ENCODE measurements at places on chromosomes 5 and 9.

DNA sequence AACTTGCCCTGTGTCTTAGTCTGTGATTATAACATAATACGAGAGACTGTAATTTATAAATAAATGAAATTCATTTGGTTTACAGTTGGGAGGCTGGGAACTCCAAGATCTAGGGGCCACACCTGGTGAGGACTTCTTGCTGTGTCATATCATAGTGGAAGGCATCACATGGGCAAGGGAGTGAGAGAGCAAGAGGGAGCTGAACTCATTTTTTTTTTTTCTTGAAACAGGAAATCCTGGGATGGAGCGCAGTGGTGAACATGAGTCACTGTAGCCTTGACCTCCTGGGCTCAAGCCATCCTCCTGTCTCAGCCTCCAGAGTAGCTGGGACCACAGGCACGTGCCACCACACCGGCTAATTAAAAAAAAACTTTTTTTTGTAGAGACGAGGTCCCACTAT lies 7.2 kb downstream of the MLANA start:
- no peak for DNase-seq

- no peak for DNase-seq
Observed at GRCh38 chr5:96022971-96023370, 61.3 kb upstream of the ELL2 start.

DNA sequence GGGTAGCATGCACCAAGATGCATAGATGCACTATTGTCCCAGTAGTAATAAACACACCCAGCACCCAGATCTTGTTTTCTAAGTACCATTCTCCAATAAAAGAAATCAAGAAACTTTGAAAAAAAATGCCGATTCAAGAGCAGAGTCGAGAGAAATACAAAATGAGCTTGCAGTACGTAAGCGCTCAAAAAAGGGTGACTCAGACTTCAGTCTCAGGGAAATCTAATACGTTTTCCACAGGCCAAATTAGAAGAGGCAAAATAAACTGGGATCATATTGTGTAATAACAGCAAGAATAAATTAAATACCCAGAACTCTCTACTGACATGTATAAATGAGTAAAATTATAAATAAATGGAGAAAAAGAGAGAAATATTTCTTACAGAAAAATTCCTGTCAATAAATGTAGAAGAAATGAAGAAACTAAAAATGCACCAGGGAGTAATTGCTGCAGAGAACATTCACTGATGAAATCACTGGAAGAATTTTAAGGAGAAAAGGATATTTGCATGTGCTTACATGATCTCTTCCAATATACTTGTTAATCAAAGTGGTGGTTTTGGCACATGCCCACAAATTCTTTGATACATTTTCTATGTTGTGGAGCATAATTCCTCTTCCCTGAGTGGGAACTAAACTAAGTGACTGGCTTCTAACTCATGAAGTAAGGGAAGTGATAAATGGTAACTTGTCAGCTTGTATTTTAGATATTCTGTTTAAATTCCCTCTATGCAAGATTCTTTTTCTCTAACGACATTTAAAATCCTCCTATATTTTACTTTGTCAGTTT lies 567.6 kb upstream of the ADAMTS16 start:
- DNase-seq: no peak

- no peak for DNase-seq
Observed at GRCh38 chr5:9537223-9538141, 8.4 kb downstream of the SEMA5A start.

DNA sequence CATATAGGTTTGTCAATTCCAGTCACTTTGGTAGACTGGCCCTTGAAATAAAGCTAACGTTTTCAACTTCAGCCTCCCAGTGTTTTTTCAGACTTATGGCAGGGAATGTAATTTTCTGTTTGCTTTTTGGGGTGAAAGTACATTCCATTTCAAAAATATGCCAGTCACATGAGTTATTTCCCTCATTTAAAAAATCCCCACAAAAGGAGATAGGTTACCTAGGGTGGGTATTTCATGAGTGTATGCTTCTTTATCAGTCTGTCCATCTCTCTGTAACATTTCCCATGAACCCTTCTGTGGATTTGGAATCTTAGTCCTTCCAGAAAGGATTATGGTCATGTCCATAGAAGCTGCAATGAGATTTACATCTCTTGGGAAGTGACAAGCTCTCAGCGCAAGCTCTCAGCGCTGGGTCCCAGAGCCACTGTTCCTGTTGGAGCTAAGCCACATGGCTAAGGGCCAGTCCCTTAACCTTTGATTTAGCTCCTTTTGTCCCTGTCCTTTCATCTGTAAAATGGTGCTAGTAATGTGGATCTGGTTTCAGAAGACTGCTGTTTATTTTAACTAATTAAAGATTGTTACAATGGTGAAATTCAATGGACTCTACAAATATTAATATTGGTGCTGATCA lies 294.9 kb downstream of the NR3C1 start:
- DNase-seq: no peak

GRCh38 chr5:89520771-89521170 lies 637.8 kb upstream of the MEF2C start:
- no peak for DNase-seq

- DNase-seq: no peak
Observed at GRCh38 chr5:15621094-15621493, 121.1 kb downstream of the FBXL7 start.

- DNase-seq: peak; percentile 43
Observed at GRCh38 chr5:53481887-53482716, 1.7 kb downstream of the FST start.

DNA sequence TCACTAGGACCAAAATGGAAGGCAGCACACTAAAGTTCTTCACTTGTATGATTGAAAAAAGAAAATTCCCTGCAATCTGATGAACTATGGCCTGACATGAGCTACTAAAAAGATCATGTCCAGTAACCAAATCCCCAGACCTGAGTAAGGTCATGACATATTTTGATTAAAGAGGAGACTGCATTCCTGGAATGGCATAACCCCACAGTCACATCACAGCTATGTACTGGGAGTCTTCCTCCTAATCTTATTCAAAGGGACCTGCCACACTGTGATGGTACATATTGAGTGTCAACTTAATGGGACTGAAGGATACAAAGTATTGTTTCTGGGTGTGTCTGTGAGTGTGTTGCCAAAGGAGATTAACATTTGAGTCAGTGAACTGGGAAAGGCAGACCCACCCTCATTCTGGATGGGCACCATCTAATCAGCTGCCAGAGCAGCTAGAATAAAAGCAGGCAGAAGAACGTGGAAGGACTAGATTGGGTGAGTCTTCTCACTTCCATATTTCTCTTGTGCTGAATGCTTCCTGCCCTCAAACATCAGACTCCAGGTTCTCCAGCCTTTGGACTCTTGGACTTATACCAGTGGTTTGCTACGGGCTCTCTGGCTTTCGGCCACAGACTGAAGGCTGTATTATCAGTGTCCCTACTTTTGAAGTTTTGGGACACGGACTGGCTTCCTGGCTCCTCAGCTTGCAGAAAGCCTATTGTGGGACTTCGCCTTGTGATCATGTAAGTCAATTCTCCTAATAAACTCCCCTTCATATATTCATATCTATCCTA lies 345.0 kb downstream of the TMEM38B start:
- DNase-seq: no peak

DNA sequence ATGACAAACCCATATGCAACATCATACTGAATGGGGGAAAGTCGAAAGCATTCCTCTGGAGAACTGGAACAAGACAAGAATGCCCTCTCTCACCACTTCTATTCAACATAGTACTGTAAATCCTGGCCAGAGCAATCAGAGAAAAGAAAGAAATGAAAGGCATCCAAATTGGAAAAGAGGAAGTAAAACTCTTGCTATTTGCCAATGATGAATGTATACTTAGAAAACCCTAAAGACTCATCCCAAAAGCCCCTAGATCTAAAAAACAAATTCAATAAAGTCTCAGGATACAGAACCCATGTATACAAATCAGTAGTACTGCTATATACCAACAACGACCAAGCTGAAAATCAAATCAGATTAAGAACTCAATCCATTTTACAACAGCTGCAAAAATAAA lies 66.9 kb downstream of the SPATA31C2 start:
- no peak for DNase-seq

GRCh38 chr5:6450319-6450833 lies 1.7 kb downstream of the UBE2QL1 start:
- no peak for DNase-seq

DNA sequence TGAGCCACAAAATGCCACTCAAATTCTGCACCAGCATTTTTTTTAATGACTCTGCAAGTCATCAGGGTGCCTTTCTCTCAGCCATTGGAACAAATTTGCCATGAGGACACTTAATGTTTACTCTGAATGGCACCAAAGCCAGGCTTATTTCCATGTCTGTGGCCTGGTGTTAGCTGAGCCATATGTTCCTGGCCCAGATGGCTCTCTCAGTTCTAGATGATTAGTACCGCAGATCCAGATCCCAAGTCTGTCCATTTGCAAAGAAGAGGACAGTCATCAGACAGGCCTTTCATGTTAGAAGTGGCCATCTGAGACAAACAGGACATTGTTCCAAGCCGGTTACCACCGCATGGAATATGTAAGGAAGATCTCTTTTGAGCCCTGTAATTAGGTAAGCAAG lies 70.3 kb downstream of the INSYN2B start:
- no peak for DNase-seq

DNA sequence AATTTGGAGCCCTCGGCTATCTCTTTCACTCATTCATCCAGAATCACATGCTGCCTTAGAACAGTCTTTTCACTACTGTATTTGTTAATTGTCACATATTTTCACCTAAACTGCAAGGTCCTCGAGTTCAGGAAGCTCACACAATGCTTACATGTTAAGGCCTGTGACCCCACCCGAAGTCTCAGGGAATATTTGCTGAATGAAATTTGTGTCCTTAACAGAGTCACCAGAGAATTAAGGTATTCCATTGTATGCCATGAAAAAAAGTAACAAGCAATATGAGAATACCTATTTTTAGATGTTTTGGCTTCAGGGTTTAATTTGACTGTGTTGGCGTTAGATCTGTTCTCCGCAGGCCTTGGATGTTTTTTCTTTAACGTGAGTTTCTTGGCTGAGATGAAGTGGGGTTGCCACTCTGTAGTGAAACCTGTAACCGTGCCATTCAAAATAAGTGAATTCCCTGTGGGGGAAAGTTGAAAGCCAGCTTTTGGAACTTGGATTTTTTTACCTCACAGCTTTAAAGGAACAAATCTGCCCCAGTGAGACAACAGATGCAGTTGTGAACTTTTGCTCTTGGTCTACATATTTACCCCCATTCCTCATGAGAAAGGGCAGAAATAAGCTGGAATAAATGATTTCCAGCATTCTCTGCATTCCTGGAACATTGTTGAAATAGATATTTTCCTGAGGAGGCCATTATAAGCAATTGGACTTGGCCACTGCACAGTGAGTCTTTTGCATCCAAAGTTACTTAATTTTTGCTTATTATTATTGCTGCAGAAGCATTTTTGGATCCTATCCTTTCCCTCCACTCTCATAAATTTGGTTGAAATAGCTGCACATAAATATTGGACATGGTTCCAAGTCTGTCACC lies 35.9 kb upstream of the FBP1 start:
- no peak for DNase-seq

GRCh38 chr5:53406630-53407316 lies 73.7 kb upstream of the FST start:
- no peak for DNase-seq

GRCh38 chr5:179263391-179264052 lies 81.7 kb downstream of the ADAMTS2 start:
- no peak for DNase-seq

DNA sequence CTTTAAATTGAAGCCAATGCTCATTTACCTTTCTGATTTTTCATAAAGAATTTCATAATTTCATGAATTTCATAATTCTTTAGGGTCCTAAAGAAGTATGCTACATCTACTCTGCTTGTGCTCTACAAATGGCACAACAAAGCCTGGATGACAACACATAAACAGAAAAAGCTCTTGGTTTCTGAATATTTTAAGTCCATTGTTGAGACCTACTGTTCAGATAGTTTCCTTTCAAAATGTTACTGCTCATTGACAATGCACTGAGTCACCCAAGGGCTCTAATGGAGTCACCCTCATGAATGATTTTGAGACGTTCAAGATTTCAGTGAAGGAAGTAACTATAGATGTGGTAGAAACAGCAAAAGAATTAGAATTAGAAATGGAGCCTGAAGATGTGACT lies 74.1 kb downstream of the SLCO4C1 start:
- DNase-seq: no peak

DNA sequence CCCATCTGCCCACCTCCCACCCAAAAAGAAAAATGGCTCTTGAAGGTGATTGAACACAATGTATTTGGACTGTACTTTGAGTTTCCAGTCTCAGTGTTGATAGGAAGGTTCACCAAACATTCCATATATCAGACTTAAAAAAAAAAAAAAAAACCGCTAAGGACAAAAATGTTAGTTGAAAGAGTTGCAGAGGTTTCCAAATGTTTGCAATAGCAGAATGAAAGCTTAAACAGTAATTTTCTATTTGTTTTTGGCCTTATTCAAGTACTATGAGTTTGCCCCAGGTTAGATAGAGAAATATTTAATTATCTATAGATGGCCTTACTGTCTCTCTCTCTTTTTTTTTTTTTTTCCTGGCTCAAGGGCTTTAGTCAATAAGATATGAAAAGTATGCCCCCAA lies 6.1 kb downstream of the LRRTM2 start:
- no peak for DNase-seq
